Endothelial cell of umbilical vein (primary cell): ENCODE measurements at places on chromosomes 5 and 9. TPM values are rescaled to one million over a fixed set of nuclear protein-coding genes. Genes with fewer than 3 reads are reported as not detected.

Gene IFNA21
- total RNA-seq: not detected in 2 replicates

DNA sequence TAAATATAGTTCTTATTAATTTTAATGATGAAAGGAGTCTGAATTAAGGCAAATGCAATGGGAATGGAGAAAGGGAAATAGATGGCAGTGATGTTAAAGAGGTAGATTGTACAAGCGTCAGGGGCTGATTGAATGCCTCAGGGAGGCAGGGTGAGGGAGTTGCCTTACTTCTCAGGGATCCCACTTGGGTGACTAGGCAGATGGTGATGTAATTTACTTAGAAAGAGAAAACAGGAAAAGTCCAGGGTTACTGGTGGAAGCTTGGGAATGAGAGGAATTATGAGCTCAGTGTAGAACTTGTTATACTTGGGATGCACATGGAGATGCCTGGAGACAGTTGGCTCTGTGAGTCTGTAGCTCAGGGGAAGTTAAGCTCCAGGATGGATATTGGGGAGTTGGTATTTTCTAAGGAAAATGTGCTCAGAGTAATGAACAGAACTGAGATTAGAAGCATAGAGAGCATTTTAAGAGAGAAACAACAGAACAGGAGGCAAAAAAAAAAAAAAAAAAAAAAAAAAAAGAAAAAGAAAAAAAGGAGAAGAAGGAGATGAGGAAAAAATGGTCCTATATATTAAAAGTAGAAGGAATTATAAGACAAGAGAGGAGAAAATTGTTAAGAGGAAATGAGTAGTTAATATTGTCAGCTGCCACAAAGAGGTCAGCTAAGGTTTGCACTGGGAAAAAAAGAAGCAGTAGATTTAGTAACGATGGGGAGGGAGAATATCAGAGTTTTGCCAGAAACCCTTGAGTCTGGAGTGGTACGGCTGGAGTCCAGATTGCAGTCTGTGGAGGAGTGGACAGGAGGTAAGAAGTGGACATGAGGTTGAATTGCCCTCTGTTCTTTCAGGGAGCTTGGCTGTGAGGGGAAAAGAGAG lies 88.0 kb upstream of the ELL2 start:
- peak; percentile 83 for DNase-seq

GRCh38 chr9:106860721-106861639 lies 2.0 kb upstream of the ZNF462 start:
- DNase-seq: peak; percentile 54

DNA sequence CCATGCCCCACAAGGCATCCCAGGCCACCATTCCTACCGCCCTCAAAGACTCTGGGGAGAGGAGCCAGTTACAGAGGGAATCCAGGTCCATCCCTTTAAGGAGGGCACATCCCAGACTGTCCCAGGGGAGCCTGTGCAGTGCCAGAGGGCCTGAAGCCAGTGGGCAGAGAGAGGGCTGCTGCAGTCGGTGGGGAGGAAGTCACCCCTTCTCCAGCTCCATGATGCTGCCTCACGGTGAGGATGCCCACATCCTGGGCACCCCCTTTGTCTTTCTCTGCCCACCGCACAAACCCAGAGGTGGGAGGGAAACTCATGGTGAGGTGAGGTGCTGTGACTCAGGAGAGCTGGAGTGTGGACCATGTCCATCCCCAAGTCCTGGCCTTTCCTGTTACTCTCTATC lies 26.2 kb upstream of the ANKRD33B start:
- DNase-seq: no peak

DNA sequence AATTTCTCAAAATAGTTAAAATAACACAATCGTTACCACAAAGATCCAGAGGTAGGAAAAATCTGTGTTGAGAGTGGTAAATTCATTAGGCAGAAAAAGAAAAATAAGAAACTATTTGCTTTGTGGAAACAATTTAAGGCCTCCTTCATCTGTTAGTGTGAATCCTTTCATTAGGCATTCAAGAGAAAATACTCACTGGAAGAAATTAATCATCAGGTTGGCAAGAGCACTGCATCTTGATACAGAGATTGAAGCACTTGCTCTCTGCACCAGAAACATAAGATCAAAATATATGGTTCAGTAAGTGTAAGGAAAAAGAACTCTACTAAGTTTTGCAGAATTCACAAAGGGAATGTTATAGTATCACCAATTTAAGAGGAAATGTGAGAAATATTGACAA lies 44.4 kb downstream of the TTC39B start:
- peak; percentile 18 for DNase-seq

DNA sequence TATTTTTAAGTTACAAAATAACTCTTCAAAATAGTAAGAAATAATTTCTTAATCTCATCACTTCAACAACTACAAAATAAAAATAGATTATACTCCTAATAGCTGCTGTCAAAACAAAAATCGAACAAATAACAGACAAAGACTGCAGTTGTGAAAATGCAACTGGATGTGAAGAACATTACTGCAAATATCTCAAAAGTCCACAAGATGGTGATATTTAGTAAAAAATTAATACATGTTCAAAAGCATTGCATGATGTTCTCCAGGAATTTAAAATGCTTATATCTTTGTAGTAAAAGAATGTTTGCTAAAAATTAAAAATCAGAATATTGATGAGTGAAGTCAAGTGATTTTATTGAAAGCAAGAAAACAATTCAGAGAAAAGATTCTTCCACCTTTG lies 66.2 kb downstream of the MPDZ start:
- DNase-seq: peak; percentile 44

DNA sequence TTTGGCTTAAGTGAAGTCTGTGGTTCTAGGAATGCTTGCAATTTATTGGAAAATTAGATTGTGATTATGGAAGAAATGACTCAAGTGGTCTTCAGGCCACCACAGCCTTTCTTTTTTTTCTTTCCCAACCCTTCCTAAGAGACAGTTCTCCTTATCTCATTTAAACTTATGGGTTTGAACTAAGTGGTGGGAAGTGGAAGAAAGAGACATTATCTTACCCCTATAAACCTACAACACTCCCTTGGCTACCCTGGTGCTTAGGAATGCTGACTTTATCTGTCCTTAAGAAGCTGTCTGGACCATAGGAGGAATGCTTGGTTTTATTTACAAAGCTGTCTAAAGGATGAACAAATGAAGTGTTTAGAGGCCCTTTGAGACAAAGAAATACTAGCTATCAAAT lies 5.1 kb upstream of the ERAP1 start:
- no peak for DNase-seq

DNA sequence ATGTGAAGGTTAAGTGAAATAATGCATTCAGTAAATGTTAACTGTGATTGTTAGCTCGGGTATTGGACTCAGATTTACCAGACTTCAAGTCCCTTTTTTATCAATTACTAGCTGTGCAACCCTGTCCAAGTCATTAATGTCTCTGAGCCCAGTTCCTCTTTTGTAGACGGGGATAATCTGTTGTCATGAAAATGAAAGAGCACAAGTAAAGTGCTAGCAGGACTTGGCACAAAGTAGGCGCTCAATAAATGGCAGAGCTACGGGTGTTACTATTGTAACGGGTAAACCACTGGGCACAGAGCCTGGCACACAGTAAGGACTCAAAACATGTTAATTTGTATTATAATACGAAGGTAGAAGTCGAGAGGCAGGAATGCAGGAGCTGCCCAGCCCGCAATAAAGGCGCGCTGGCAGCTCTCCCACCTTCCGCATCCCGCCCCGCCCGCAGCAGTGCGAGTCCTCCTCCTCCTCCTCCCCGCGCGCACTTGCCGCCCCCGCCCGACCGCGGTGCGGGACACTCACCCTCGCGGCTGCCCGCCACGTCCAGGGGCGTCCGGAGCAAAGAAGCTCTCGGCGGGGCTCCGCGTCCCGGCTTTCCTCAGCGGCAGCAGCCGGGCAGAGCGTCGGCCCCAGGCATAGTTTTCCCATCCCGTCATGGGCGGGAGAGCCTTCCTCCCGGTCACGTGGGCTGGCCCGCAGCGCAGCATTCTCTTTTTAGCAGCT lies at the start of gene C1QTNF2:
Gene C1QTNF2, minus strand, starts transcription at position 637 of the 723 bp plus-strand sequence. CDS start 15,615 bp downstream, outside the sequence.
- peak; percentile 44 for DNase-seq

DNA sequence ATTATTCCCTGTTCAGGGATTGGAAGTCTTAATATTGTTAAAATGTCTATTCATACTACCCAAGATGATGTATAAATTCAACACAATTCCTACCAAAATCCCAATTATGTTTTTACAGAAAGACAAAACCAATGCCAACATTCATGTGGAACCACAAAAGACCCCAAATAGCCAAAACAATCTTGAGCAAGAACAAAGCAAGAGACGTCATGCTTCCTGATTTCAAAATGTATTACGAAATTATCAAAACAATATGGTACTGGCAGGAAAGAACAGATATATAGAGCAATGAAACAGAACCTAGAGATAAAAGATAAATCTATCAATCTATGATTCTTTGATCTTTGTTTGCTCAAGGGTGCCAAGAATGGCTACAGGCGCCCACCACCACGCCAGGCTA lies 237.9 kb downstream of the TAF11L14 start:
- DNase-seq: no peak

- no peak for DNase-seq
Observed at GRCh38 chr5:19099195-19099594, 888.8 kb downstream of the CDH18 start.

- no peak for DNase-seq
Observed at GRCh38 chr5:149264439-149265067, 7.1 kb upstream of the AFAP1L1 start.

DNA sequence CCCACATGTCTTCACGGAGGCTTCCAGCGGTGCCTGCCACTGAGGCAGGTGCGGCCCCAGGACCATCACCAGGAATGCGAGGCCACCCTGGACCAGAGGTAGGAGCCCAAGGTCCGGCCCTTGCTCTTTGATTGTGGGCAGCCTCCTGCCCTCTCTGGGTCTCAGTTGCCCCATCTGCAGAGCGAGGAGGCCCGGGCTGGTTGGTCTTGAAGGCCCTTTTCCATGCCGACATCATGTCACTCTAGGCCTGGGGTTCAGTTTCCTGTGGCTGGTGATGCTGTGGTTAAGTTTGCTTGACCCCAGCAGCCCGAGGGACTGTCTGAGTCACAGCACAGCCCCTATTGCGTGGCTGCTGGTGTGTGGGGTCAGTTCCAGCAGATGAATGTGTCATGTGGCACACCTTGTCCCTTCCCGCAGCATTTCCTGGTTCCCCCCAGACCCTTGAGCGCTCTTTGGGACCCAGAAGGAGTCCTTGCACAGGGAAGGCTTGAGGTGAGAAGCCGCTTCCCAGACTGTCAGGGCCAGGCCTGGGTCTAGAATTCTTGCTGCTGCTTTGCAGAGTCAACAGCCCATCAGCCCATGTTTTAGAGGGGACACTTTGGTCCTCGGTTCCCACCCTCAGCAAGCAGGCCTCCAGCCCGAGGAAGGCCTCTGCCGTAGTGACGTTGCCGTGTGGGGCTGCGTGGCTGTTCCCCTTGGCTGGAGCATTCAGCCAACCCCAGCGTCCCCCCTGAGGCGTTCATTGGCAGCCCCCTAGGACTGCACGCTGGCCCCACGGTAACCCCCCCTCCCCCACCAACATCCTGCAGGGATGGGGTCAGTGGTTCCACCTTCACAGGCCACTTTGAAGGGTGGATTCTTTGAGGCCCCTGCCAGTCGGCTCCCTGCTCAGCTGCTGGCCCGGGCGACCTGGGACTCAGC lies 31.0 kb upstream of the HMCN2 start:
- DNase-seq: no peak

Gene MEIKIN
- not detected in 2 replicates for total RNA-seq

GRCh38 chr5:135030956-135031812 lies 2.8 kb downstream of the PITX1 start:
- no peak for DNase-seq

Gene DMGDH
- total RNA-seq: not detected in 2 replicates

- no peak for DNase-seq
Observed at GRCh38 chr9:124188331-124189110, 69.2 kb upstream of the NEK6 start.

Gene MYORG
- 6.3 and 7.0 TPM in 2 replicates for total RNA-seq

- no peak for DNase-seq
Observed at GRCh38 chr5:154218786-154219185, 28.3 kb downstream of the GALNT10 start.

DNA sequence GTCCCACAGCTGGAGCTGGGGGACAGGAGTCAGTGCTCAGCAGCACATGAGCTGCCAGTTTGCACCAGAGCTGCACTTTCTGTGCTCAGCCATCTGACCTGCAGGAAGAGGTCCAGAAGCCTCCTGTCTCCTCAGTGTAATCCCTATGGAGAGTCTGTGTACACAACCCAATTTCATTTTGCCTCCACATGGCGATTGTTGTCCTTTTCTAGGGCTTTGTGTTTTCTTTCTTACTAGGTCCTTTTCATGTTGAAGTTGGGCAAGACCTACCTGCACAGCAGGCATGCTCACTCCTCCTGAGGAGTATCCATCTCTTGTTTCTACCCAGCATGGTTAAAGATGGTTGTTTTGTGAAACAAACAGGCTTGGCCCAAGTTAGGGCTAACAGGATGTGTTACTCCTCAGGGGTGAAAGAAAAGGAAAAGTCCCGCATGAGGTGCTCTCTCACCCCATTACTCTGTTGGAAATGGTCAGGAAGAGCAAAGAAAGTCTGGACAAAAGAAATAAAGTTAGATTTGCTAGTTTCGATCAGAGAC lies 273.0 kb downstream of the TMEM167A start:
- DNase-seq: no peak

DNA sequence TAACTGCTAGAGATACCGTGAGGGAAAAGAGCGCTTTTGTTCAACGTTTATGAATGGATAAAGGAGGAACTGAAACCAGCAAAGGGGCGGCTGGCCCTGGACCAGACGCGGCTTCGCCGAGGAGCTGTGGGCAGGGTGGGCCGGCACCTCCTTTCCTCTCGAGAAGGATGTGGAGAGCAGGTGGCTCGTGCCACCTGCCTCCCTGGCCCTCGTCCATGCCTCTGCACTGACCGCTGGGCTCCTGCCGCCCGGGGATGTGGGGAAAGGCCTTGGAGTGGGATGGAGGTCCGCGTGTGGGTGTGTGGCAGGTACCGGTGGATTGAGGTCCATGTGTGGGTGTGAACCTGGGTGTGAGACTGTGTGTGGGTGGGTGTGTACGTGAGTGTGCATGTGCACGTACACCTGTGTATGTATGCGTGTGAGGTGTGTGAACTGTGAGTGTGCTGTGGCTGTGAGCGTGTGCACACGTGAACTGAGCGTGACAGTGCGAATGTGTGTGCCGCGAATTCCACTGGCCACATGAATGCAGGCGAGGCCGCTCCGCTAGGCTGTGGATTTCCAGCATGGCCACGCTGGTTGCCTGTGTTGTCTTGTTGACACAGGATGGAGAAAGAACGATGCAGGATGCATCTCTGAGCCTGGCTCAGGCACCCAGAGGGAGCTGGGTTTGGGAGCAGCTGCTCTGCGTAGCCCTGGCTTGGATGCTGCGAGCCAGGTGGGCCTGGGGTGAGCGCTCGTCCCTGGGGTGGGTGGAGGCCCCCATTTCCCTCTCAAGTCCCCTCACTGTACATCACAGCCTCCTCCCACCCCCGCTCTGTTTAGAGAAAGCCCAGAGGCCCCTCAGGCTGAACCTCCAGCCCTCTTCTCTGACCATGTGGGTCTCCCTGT lies 4.4 kb upstream of the CEP72 start:
- no peak for DNase-seq
